ENCODE measurements at places on chromosomes 5 and 9.

DNA sequence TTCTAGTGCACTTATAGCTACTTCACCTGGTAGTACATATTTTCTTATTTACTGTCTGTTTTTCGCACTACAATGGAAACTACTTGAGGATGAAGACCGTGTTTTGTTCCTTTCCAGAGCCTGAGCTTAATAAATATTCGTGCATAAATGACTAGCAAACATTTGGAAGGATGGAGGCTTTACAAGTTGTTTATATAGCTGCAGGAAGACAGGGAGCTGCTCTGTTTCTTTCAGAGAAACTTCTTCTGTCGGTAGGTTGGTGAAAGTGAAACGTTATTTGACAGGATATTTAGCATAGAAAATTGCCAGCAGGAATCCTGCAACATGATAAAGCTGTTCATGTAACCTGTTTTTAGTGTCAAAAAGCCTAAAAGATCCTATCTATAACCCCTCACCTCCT lies 210.6 kb downstream of the PCSK5 start:
- no peak for DNase-seq

DNA sequence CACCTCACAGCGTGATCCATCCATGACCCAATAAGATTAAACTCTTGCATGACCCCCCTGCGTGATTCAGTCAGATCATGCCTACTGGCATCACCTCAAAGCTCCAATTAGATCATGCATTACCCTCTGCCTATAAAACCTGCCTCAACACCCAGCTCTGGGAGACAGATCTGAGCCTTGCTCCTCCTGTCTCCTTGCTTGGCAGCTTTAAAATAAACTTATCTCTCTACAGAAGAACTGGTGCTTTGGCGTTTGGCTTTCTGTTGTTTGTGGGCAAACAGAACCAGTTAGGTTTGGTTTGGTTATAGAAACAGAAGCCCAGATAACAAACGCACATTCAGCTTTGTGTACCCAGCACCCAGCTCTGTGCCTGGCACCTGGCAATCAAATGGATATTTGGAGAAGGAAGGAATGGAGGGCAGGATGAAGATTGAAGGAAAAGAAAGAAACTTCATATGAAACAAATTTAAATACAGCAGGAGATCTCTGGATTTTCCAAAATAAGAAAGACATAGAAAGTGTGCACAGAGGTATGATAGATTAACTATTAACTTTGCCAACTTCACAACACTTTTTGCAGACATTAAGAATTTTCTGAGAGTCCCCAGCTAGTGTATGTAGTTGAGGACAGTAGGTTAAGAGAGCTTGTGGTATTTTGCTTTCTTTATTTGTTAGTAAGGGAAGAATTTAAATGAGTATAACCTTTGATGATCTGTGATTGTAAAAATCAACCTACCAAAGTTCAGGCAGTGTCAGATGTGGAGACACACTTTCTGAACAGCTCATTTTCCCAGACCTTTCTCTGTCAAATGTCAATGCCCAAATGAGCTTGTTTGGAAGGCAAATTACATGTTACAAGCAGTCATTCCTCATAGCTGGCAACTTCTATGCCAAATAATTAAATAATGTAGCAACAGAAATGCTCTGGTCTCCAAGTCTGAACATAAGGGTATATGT lies 102.1 kb upstream of the ASTN2 start:
- DNase-seq = no peak

- no peak for DNase-seq
Measured at GRCh38 chr5:137708796-137709559, 26.9 kb downstream of the KLHL3 start.

GRCh38 chr5:149688406-149688805 lies 41.7 kb upstream of the PPARGC1B start:
- no peak for DNase-seq

DNA sequence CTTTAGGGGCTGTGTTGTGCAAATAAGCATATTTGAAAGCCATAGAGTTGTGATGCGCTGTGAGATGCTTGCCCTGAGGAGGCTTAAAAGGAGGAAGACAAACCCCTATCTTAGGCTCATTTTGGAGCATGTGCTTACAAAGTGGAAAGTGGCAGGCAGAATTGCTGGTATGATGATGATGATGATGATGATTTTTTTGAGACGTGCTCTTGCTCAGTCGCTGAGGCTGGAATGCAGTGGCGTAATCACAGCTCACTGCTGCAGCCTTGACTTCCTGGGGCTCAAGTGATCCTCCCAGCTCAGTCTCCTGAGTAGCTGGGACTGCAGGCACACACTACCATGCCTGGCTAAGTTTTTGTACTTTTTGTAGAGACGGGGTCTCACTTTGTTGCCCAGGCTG lies 1.7 kb downstream of the CNOT8 start:
- peak; percentile 70 for DNase-seq

GRCh38 chr9:4691795-4692194 lies 12.4 kb downstream of the CDC37L1 start:
- DNase-seq = no peak

- DNase-seq = no peak
Measured at GRCh38 chr9:33293782-33294181, 3.5 kb downstream of the NFX1 start.

DNA sequence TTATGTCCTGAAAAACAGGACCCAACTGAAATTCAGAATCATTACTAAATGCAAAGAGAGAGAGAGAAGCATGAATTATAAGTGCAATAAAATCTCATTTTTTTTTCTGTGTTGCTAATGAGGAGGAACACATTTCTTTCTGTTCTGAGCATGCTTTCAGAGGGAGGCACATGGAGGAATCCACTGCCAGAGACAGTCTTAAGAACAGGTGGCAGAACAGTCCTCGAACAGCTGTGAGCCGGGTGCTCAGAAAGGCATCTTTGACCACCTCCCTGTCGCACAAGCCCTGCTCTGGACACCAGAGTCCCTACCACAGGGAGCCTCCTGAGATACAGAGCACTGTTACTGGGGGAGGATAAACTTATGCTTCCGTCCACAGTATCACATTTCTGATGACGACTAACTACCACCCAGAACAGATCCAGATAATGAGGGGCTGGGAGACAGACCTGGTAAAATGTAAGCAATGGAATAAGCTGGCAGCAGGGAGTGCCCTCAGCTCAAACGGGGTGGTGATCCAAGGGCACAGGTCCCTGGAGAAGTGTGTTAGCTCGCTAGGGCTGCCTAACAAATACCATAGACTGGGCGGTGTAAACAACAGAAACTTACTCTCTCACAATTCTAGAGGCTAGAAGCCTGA lies 134.0 kb downstream of the SLC1A3 start:
- DNase-seq = no peak

DNA sequence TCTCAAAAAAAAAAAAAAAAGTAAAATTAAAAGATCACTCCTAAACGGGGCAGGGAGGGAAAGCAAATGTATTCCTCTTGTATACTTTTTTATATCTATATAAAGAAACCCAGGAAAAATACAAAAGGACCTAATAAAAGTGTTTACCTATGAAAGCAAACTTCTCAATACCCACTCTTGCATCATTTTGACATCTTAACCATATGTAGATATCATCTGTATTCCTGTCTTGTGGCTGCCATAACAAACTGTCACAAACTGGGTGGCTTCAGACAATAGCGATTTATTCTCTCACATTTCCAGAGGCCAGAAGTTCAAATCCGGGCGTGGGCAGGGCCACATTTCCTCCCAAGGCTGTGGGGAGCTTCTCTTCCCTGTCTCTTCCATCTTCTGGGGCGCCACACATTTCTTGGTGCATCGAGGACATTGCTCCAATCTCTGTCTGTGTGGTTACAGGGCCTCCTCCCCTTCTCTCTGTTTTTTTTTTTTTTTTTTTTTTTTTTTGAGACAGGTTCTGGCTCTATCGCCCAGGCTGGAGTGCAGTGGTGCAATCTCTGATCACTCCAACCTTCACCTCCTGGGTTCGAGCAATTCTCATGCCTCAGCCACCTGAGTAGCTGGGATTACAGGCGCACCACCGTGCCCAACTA lies 58.4 kb upstream of the IL17B start:
- DNase-seq = no peak

DNA sequence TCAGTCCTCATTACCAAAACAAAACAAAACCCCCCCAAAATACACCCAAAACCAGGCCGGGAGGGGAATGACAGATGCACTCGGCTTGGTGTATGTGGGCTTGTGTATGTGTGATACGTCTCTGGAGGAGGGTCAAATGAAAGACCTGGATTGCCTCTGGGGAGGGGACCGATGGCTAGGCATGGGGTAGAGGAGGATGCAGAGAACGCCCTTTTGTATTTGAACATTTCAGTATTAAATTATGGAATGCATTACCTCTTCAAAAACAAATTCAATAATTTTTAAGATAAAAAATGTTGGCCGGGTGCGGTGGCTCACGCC lies 61.4 kb downstream of the LMX1B start:
- no peak for DNase-seq

GRCh38 chr5:73300337-73301207 lies 127.6 kb downstream of the TMEM174 start:
- no peak for DNase-seq

DNA sequence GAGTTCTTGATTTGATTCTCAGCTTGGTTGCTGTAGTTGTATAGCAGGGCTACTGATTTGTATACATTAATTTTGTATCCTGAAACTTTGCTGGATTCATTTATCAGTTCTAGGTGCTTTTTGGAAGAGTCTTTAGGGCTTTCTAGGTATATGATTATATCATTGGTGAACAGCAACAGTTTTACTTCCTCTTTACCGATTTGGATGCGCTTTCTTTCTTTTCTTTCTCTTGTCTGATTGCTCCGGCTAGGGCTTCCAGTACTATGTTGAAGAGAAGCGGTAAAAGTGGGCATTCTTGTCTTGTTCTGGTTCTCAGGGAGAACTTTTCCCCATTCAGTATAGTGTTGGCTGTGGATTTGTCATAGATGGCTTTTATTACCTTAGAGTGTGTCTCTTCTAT lies 158.9 kb downstream of the SAXO1 start:
- no peak for DNase-seq

DNA sequence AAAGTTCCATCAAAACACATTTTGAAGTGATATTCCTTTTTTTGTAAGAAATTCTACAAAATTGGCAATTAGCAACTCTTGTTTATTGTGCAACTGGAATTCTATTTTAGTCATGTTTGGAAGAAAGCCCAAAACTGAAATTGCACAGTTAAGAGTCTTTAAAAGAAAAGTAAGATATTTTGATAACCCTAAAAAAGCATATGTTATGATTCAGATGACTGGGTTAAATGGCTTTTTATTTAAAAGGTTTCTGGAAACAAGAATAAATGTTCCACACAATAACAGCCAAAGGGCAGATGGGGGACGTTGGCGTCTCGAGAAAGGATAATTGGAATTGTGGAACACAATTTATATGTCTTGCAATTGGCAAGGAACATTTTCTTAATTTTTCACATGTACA lies 275.2 kb downstream of the CDH9 start:
- DNase-seq = no peak

DNA sequence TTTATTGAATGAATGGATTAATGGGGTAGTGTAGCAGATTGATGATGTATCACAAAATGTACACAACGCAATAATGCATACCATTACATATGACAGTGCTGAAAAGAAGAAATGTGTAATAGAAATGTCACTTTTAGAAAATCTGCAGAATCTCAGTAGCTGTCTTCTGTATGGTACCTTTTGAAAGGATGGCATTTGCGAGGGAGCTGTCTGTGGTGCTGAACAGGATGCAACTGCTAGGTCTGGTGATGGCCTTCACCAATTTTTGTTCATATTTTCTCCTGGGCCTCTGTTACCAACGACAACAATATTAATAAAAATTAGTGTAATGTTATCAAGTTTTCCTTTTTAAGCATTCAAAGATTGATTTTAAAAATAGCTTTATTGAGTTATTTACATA lies 36.2 kb upstream of the OTULIN start:
- DNase-seq = peak; percentile 39

DNA sequence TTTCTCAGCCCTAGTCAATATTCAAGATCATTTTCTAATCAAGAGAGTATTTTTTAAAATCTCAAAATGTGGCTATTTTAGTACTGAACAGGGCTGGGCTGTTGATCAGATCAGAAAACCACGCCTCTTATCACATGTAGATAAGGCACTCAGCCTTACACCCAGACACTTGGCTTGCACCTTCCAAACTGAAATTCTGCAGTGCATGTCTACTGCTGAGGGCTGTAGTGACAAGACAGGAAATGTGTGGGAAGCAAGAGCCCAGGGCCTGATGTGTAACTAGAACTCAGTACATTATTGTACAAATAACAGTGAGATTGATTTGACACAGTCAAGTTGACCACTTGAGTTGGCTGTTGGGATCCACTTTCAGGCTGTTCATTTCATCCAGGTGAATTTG lies 48.6 kb downstream of the UBE2QL1 start:
- DNase-seq = no peak

DNA sequence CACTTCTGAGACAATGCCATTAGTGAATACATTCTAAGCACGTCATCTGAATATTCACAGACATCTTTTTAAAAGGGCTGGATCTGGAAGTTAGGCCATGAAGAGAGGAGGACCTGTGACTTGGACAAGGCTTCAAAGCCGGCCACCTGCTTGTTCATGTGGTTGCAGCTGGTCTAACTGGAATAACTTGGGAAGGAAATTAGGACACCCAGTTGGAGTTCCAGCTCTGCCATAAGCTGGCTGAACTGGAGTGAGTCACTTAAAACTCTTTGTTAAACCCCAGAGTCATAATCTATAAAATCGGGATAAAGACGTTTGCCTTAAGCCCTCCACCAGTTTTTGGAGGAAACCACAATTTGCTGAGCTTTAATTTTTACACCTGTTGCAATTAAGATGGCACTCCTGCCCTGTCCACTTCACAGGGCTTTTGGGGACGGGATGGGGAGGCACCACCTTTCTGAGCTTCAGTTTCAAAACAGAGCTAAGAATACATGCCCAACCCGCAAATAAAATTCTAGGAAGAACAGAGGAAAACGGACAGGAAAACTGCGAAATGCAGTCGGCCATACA lies 536 bp upstream of the STX17 start:
- no peak for DNase-seq

DNA sequence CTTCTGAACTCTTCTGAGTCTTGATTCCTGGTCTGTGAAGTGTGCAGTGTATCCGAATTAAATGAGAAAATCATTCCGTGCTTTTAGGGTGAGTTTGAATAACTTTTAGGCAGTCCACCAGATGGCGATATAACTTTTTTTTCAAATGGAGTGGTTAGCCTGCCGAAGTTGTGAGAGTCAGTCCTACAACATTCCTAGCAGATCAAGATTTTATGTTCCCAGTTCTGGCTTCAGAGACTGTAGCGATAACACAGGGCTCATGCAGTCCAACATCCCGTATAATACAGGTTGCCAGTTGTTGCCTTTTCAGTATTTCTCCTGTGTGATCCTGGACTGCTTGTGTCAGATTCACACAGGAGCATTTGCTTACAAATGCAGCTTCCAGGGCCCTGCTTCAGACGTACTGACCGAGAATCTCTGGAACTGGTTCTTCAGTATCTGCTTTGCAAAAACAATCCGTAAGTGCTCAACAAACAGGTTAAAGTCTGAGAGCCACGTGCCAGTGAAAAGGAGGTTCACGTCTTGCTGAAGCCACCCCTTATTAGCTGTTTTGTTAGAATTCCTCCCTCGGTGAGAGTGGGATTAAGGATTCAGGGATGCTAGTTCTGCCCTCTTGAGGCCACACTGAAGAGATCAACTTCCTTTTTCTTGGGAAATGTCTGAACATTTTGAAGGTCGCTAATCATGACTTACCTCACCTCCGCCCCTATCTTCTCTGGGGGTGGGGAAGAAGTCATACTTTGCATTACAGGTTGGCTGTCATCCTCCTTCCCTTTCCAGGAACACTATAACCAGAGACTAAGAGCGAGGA lies 22.8 kb downstream of the SMIM3 start:
- peak; percentile 23 for DNase-seq

All from MG63 (cell line).